Stimulated activated CD4-positive, alpha-beta T cell treated with anti-CD3 and anti-CD28 coated beads, Interleukin-4, amount 100 ng/mL, for 4 hours (primary cell): ENCODE measurements at places on chromosomes 5 and 9.

DNA sequence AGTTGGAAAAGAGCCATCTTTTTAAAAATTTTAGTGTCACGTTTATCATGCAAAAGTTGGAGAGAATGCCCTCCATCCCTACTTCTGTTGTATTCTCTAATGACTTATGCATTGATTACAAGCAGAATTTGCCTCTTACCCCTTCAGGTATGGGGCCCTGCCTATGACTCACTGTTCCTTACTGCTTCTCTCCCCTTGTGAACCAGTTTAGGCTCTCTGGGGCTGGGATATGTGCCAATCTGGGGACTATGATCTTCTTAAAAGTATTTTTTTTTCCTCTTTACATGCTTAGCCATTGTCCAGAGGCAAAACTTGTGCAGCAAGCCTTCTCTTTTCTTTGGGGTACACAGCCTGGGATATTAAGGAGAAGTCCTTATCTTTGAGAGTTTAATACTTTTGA, 37.4 kb downstream of the CAMK4 start:
- no peak for DNase-seq

- DNase-seq, result no peak
Measured at GRCh38 chr5:30930736-30931135, 262.8 kb upstream of the CDH6 start.

GRCh38 chr9:89418882-89419640, 78.9 kb downstream of the SEMA4D start:
- no peak for DNase-seq

DNA sequence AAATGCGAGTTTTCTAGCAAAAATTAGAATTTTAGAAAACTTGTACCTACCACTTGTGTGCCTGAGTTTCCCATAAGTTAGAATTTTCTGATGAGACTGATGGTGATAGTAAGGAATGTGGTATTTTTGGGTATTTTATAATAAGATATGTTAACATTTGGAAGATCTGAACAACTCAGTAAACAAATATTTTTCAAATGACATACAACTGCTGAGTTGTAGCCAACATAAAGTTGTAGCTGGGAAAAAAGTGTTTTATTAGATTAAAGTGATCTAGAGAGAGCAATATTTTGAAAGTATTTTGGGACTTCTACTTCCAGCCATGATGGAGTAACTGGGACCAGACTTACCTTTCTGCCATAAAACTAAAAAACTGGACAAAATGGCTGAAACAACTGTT, 37.9 kb downstream of the GEMIN5 start:
- DNase-seq, result no peak

- no peak for DNase-seq
Measured at GRCh38 chr9:4640027-4640426, 22.1 kb upstream of the PLPP6 start.

- no peak for DNase-seq
Measured at GRCh38 chr5:158822099-158822498, 277.6 kb downstream of the EBF1 start.

GRCh38 chr5:110401881-110402280, 324.6 kb downstream of the TMEM232 start:
- DNase-seq, result no peak

DNA sequence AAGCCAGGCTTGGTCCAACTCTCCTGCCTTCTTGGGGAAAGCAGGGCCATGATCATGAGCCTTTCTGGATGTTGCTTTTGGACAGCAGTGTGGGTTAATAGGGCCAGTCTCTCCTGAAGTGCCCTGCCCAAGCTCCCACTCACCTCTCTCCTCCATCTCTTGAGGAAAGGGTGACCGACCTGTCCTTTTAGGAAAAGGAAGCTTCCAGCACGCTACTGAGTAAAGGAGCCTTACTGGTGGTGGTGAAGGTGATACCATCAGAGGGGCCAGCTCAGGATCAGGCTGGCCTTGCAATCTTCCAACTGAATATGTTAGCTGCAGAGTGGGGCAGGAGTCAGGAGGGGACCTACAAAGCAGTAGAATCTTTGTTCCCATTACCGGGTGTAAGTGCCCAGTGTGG, 2.2 kb upstream of the RGS3 start:
- no peak for DNase-seq

DNA sequence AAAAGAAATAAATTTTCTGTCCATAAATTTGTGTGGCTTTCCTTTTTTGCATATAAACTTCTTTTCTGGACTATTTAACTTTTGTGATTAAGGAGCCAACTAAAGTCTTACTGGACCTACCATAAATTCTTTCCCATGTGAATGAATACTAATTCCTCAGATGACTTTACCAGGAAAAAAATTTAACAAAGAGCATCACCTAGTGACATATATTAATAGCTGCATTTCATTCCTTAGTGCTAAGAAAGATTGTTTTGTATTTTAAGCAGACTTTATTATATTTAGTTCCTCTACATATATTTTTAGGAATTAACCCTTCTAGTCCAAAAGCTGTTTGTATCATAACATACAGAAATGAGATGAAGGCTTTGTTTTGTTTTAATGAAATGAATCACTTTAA, 64.4 kb downstream of the C9orf85 start:
- no peak for DNase-seq

GRCh38 chr9:22009506-22009867, 382 bp upstream of the CDKN2B start:
- DNase-seq, result no peak

- no peak for DNase-seq
Measured at GRCh38 chr9:132647806-132648205, 22.0 kb downstream of the DDX31 start.

- no peak for DNase-seq
Measured at GRCh38 chr9:98432960-98433359, 177.5 kb upstream of the TBC1D2 start.

- DNase-seq, result no peak
Measured at GRCh38 chr9:38435521-38435920, 11.3 kb upstream of the IGFBPL1 start.

DNA sequence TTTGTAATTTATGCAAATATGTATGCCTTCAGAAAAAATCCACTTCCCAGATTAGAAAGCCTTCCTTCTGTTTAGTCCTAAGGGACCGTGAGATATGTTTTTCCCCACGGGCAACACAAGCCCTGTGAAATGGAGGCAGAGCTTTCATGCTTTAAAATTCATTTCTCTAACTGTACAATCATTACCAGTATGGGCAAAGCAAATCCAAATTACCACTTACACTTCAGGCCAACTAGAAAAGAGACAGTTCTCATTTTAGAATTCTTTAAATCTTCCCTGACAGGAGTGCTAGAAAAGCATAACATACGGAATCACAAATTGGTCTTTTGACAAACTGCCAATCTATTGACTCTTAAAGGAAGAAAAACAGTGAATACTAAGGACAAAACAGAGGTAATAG, 20.5 kb upstream of the TNPO1 start:
- DNase-seq, result no peak

DNA sequence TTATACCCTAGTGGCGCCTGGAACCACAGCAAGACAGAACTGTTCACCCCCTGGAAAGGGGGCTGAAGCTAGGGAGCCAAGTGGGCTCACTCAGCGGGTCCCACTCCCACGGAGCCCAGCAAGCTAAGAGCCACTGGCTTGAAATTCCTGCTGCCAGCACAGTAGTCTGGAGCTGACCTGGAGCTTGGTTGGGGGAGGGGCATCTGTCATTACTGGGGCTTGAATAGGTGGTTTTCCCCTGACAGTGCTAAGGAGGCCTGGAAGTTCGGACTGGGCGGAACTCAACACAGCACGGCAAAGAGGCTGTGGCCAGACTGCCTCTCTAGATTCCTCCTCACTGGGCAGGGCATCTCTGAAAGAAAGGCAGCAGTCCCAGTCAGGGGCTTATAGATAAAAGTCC, 19.5 kb downstream of the BTNL3 start:
- DNase-seq, result no peak

DNA sequence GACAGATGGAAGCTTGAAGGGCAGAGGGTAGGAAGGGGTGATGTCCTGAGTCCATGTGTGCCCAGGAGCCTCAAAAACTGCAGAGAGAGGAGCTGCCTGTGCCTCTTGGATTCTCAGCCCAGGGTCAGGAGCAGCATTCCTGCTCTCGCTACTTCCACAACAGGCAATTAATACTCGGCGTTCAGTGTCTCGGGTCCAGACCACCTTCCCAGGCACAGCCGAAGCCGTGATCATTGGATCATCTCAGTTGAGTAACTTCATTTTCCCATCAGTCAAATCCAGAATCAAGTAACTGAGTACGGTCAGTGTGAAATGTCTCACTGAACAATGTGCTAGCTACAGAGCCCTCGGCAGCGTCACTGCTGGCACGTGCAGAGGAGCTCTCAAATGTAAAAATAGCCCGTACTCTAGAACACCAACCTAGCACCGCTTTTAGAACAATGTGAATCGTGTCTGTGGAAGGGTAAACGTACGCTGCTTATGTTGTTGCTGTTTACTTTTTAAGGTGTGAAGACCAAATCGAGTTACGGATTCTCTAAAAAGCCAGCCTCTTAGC, 63.5 kb upstream of the IRX4 start:
- no peak for DNase-seq

- DNase-seq, result no peak
Measured at GRCh38 chr5:122985954-122986721, 50.4 kb downstream of the PPIC start.

DNA sequence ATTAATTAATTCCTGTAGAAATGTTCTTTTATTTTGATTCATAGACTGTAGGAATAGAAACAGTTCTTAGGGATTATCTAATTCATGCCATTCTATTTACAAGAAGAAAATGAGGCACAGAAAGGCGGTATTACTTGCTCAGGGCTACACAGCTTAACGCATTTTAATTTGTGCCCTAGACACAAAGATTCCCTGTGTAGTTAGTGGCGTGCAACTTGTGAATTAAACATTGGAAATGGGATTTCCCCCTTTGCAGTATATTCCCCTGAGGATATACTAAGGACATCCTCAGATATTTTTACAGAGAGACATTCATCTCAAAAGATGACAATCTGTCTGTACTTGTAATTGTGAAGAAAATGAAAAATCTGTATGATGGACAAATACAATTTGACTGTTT, 108.1 kb downstream of the SGCD start:
- DNase-seq, result no peak

- DNase-seq, result no peak
Measured at GRCh38 chr5:569358-569867, 42.7 kb upstream of the CEP72 start.

GRCh38 chr9:94824913-94825610, 98.6 kb downstream of the AOPEP start:
- no peak for DNase-seq

DNA sequence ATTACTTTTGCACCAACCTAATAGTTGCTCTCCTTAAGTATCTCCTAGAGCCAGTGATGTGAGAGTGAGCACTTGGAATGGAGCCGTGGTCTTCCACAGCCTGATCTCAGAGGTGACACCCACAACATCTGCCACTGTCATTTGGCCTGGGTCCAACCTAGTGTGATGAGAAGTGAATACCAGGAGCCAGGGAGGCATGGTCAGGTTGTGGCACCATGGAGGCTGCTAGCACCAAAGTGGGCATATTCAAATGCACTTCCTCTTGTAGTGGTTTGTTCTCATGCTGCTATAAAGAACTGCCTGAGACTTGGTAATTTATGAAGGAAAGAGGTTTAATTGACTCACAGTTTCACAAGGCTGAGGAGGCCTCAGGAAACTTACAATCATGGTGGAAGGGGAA, 22.6 kb upstream of the CEP72 start:
- no peak for DNase-seq

DNA sequence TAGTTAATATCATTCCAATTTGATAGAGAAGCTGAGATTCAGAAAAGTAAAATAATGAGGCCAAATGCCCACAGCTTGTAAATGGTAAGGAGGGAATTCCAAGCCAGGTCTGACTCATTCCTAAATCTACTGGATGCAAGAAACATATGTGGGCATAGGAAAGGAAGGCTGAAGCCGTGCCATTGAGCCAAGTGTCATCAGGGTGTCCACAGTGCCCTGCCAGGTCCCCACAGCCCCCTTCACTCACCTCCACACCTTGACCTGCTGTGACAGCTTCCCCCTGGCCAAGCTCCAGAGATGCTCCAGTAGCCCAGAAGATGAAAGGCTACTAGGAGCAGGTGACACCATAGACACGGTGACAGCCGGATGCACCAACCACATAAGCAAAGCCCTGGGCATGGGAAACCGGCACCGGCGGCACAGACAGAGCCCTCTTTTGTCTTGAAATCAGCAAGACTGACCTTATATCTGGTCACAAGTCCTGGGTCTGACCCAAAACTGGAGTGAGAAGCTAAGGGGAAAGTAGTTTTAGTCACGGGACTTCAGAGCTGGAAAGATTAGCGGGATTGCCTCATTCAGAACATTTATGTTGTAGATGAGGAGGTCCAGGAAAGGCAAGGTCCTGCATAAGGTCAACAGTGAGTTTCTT, 20.1 kb upstream of the FAT2 start:
- DNase-seq, result no peak

- no peak for DNase-seq
Measured at GRCh38 chr5:141868541-141868940, 9.7 kb downstream of the PCDH1 start.

DNA sequence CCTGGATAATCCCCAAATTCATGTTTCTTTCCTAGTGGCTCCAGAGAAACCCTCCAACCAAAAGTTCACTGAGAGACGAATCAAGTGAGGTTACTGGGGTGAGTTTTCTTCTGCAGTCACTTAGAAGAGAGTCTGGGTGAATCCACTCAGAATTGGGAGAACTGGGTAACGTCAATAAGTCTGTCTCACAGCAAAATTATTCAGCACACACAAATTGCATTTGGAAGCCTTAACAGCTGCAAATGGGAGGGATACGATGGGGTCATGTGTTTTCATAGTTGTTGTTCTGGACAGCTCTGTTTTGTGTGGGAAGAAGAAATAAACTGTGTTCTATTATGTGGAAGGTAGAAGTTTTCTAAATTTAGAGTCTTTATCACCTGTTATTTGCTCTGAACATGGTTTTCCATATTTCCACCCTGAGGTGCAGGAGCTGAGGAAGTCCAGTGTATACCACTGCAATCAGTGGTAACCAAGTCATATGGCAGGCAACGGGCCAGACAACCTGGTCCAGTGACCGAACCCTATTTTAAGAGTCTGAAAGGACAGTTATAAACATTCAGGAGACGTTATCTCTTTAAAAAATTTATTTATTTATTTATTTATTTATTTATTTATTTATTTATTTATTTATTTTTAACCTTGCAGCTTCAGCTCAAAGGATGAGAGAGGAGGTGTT, 21.9 kb downstream of the MARCHF3 start:
- DNase-seq, result no peak

DNA sequence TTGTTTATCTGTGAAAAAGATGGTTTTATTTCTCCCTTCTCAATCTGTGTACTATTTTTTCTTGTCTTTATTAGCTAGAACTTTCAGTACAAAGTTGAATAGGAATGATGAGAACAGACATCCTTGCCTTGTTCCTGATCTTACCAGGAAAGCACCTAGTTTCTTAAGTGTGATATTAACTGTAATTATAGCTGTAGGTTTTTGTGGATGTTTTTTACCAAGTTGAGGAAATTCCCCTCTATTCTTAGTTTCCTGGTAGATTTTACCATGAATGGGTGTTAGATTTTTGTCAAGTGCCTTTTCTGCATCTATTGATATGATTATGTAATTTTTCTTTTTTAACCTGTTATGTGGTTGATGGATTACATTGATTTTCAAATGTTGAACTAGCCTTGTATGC, 68.7 kb downstream of the KCNN2 start:
- DNase-seq, result no peak
